ENCODE measurements at places on chromosomes 3 and 15.

GRCh38 chr15:69623392-69624154 is 171.0 kb downstream of the RPLP1 start:
- no peak for DNase-seq

DNA sequence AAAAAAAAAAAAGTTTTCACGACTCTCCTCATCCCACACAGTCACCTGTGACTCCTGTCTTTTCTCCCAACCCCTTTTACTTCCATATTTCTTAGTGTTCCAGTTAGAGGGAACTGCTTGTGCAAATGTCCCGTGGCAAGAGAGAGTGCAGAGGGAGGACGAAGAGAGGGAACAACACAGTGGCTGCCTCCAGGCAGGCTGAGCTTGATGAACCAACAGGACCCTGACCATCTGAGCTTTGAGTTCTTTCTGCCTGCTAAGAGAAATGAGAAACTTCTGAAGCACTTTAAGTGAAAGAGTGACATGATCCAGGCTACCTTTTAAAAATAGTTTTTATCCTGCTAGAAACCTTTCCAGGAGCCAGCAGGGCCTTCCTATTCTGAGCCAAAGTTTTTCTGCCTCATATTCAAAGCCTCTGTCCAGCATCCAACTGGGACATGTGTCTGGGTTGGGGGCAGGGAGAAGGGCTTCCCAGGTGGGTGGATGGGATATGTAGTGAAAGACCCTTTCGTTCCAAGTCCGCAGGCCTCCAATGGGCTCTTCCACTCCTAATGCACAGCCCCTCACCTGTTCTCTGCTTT is 239.9 kb downstream of the OPA1 start:
- DNase-seq: no peak

DNA sequence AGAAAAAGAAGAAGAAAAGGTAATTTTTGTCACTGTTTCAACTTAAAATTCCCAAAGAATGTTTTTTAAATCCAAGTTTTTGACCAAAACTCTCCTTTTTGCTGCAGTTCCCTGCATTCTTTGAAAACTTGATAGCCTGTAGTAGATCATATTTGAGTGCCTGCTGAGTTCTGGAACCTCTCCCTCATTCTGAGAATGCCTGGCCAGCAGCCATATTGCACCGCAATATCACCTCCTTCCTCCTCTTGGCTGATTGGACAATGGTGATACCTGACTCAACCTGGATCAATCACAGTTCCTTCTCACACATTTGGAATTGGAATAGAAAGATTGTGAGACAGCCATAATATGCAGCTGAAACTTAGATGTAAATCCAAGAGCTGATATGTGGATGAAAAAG is 97.6 kb upstream of the GAP43 start:
- DNase-seq: no peak

GRCh38 chr15:59178151-59178695 is 28.4 kb upstream of the LDHAL6B start:
- no peak for DNase-seq

GRCh38 chr3:45002720-45003119 is 23.4 kb upstream of the CLEC3B start:
- no peak for DNase-seq

DNA sequence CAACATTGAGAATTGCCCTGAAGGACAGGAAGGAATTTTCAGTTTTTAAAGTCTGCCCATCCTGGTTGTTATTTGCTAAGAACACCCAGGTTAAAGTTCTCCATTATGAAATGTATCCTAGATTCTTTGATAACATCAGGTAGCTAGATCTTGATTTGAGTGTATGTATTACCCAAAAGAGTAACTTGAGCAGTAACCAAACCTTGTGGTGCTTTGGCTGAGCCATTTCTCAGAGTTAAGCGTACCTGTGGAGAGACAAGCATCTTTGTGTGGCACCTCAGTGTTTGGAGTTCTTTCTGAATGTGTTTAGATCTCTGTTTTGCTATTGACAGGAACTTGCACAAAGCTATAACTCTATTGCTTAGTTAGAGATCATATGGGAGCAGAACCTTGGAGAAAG is 20.4 kb downstream of the CEP97 start:
- DNase-seq: no peak

DNA sequence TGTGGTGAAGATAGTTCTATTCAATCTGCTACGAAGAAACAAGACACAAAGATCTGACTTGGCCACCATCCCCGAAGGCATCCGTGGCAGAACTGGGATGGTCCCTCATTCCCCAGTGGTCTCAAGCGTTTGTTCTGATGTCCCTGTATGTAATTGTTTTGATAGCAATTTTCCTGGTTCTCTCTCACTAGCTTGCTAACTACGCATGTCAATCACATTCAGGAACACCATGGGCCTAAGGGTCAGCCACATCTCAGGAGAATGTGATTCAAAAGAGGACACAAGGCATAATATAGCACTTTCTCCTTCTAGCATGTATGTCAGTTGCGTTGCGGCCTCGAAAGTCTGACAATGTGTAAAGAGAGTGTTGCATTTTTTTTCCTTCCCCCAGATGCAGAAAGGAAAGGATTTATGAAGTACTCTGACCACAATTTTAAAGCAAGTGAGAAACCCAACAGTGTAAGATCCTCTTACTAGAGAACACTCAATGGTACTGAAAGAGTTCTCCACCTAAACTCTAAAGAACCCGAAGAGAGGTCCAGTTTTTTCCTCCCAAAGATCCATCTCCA is 32.0 kb upstream of the TCF12 start:
- no peak for DNase-seq

GRCh38 chr15:85691350-85692240 is 103.1 kb downstream of the KLHL25 start:
- no peak for DNase-seq

- no peak for DNase-seq
Measured at GRCh38 chr3:174403831-174404230, 455.3 kb upstream of the NAALADL2 start.

GRCh38 chr3:30299674-30300385 is 306.6 kb upstream of the TGFBR2 start:
- DNase-seq: no peak

GRCh38 chr3:30503446-30503845 is 103.0 kb upstream of the TGFBR2 start:
- DNase-seq: no peak

- DNase-seq: no peak
Measured at GRCh38 chr3:32813180-32813579, 4.6 kb upstream of the TRIM71 start.

DNA sequence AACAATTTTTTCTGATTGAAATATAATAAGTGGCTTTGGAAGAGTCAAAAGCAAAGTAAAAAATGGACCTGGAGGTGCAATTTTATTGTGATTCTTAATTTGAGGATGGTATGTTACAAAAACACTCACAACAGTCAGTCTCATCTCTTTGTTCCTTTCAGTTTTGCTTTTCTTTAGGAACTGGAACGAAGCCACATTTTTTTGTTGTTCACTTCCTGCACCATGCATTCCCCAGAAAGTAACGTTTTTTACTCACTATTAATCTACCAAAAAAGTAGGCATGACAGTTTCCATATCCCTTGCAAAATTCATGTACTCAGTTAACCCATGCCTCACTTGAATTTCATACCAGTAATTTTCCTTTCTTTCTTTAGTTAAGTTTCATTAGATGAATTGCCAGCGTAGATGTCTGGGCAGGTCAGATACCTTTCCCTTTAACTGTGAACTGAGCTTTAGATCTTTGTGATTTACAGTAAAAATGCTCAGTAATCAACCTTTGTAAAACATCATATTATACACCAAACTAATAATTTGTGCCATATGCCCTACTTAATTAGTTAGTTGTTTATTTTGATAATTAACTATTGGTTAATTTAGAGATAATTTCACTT is 384.3 kb downstream of the ROBO1 start:
- DNase-seq: no peak

DNA sequence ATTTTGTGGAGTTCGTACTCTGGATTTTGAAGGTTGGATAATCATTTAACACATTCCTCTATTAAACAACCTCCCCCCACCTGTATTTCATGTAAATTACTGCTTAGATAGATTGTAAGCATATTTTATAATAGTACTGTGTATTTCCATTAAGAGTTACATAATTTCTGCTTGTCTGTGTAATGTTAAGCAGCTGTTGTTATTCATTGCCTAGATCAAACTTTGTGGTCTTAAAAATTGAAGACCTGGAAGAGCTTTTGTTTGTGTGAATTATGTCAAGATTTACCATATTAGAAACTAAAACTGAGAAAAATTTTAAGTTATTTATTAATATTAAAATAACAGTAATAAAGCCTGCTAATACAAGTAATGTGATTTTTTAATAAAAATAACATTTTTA is 11.1 kb downstream of the SETD5 start:
- no peak for DNase-seq

DNA sequence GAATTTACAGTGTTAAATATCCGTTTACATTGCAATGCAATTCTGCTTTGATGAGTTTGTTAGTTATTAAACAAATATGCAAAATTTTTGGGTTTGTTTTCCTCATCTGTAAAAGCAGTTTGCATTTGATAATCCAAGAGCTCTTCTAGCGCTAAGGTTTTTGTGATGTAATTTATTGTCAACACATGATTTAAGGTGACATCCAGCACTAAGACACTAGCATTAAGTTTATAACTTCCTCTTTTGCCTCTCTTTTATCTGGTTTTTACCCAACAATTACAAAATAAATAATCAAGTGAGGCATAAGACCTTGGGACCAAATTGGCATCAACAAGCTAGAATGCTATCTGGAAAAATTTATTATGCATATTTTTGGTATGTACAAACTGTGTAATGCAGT is 969 bp upstream of the DNAJC19 start:
- no peak for DNase-seq

- no peak for DNase-seq
Measured at GRCh38 chr3:31705736-31706135, 173.0 kb downstream of the STT3B start.

DNA sequence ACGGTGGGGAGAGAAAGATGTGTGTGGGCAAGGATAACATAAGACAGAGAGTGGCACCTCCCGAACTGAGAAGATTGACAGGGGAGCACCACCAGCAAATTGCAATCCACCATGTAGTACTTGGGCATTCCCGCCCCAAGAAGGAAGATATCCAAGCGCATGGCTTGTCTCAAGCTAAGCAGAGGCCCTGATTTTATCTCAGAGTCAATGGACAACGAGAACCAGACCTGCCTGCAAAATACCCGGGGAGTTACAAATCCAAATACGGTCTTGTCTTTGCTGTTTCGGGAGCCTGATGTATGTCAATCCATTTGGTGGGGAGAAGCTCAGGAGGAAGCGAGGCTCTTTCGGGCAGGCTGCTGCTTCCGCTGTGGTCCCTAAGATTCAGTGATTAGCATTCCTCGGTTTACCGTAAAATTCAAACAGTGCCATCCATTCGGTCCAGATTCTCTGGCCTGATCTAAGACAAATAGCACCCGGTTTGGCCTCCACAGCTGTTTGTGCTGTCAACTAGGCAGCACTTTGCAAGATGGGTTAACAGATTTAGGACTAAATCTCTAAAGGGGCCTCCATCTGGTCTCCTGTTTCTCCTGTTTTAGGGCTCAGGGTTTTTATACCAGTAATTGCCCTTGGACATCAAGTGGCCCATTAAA is 97.7 kb upstream of the WNT5A start:
- DNase-seq: no peak

DNA sequence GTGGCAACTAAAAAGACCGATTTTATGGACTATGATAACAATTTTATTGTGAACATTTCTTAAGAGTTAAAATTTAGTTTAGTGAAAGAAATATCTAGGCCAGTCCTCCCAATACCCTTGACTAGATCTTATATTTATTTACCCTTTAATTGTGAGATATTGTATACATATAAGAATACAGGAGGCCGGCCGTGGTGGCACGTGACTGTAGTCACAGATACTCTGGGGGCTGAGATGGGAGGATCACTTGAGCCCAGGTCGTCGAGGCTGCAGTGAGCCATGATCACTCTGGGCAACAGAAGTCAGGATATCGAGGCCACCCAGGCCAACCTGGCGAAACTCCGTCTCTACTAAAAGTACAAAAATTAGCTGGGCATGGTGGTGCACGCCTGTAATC is 756 bp upstream of the RMDN3 start:
- DNase-seq: no peak

GRCh38 chr15:32030795-32031194 is 480 bp downstream of the CHRNA7 start:
- no peak for DNase-seq

DNA sequence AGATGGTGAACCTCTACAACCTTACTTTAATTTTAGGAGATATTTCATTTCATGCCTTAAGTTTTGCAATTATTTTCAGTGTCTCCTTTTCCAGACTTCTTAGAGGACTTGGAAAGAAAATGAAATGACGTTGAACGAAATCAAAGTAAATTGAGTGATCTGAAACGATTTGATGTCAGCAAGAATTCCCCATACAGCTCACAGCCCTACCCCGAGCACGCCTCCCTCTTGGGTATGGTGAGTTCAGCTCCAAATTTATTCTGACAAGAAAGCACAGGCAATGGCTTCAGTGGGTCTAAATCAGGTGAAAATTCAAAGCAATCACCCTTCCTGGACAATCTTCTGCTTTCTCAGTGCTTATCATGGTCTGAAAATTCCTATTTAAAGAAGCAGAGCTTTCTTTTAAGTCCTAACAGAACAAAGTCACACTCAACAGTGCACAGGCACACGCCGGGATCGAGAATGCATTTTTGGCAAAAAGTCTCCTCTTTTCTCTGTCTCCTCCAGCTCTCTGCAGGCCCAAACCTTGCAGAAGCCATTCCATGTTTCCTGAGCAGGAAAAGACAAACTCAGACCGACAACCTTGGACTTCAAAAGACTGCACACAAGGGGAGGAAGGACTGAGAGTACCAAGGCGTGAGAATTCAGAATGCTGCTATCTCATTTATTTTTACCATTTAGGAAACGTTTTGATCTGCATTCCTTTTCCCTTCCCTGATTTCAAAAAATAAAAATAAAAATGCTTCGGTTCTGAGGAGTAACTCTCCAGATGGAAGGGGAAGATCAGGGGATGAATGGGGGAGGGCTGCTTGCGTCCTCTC is 72.0 kb downstream of the CCNL1 start:
- DNase-seq: no peak

GRCh38 chr3:190695225-190695624 is 167.3 kb downstream of the GMNC start:
- no peak for DNase-seq

- DNase-seq: no peak
Measured at GRCh38 chr3:48286308-48286707, 45.4 kb downstream of the ZNF589 start.

DNA sequence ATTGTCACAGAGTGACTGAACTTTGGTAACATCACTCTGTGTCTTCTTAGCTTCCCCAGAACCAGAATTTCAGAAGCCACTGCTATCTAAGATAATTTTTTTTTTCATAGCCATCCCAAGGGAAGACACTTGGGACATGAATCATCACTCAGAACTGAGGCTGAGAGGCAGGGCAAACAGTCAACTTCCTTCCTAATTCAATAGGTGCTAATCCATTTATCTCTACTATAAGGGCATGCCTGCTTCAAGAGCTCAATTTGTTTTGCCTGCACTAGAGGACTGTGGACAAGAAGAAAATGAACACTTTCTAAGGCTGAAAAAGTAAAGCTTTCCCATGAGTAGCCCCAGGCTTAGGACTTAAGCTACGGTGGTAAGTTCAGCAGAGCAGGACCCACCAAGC is 56.7 kb upstream of the MYRIP start:
- no peak for DNase-seq

Data from caudate nucleus (tissue), 63 donors.